Activated CD8-positive, alpha-beta T cell treated with anti-CD3 and anti-CD28 coated beads for 36 hours (primary cell): ENCODE measurements at places on chromosomes 3 and 15.
A peak's percentile ranks its signal among the peaks of the same experiment; 100 is the strongest.

DNA sequence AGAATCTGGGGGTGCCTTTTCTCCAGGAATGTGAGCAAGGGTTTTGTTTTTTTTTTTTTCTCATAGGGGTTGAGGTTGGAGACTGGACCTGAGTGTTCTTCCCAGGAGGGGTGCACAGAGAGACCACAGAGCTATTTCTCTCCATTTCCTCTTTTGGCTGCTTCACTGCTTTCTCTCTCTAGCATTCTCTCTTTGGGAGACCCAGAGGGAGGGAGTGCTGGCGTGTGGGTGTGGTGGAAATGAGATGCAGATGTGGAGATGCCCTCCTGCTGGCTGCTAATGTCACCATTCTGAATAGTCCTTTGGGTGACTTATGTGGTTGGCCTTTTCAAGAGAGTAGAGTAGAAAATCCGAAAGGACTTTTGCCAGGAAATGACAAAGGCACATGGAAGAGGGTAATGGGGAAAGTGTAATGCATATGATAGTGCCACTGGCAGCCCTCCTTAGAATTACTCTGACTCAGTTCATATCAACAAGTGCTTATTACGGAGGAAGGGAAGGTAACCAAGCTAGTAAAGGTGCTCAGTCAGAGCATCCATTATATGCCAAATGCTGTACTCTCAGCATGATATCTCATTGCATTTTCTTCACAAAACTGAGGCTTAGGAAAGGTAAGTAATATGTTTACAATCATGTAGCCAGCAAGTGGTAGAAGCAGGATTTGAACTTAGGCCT, 1.9 kb downstream of the SYN2 start:
- no peak for DNase-seq

DNA sequence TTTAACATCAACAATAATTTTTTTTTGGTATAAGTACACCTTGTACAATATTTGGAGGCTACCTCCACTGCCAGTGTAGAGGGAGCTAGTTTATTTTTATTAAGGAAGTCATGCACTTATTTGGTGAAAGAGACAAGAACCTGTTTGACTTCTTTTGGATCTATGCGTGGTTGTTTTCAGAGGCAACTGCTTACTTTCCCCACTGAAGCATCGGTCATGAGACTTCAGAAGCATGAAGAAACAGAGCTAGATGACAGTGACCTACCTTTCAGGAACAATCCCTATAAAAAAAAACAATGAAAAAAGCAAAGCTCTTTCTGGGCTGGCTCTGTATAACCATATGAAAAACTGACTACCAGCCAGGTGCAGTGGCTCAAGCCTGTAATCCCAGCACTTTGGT, 20.0 kb upstream of the ZNF148 start:
- DNase-seq: no peak

GRCh38 chr3:110542552-110543150, 529.0 kb upstream of the NECTIN3 start:
- no peak for DNase-seq

GRCh38 chr3:85539232-85539631, 580.4 kb downstream of the CADM2 start:
- no peak for DNase-seq

DNA sequence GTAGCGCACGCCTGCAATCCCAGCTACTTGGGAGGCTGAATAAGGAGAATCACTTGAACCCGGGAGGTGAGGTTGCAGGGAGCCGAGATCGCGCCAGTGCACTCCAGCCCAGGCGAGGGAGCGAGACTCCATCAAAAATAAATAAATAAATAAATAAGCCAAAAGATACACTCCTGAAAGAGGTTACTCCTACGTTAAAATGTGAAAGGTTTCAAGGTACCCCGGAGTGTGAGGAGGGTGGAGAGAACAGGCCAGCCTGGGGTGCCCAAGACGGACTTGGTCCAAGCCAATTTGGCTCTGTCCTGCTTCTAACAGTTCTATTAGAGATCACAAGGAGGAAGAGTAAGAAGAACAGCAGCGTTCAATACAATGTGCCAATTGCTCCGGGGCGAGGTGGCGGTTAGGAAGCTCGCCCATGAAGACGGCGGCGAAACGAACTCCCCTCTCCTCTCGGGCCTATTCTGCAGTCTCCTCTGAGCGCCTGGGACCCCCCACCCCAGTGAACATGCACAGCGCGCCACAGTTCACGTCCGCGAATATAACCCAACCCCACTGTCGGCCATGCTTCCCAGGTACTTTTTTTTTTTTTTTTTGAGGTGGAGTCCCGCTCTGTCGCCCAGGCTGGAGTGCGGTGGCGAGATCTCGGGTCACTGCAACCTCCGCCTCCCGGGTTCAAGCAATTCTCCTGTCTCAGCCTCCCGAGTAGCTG, 942 bp downstream of the ELP6 start:
- DNase-seq: peak; percentile 34

DNA sequence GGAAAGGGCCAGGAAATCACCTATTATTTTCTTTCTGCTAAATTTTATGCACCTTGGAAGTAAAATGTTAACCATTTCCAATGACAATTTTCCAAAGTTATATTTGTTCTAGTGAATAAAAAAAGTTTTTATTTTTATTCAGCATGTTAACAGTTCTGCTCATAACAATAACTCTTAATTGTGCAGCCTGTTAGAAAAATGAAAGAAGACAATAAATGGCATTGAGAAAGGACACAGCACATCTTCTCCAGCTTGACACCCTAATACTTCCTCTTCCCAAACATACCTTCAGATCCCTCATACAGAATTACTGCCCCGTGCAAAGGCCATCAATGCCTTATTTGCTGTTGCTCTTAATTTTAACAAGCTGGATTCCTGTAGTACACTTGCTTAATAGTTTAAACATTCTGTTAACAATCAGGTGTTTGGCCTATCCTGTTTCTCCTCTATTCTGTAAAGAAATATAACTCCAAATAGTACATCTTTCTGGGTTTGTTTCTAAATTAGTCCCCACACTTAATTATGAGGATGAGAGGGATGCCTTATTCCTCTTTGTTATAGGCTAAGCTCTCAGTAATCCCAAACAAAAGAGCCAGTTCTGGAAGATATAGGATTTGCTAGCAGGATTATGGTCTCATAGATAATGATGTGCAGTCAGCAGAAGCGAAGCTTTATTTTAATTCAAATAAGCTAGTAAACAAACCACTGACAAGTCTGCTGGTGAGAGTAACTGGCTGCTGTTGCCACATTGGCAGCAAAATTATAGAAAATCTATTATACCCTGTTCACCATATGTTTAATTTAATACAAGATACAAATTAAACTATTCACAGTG, 19.2 kb upstream of the SOX2 start:
- no peak for DNase-seq

- DNase-seq: no peak
Observed at GRCh38 chr3:72031581-72031980, 246.6 kb upstream of the PROK2 start.

GRCh38 chr3:124993466-124993865, 58.9 kb upstream of the MUC13 start:
- DNase-seq: no peak

DNA sequence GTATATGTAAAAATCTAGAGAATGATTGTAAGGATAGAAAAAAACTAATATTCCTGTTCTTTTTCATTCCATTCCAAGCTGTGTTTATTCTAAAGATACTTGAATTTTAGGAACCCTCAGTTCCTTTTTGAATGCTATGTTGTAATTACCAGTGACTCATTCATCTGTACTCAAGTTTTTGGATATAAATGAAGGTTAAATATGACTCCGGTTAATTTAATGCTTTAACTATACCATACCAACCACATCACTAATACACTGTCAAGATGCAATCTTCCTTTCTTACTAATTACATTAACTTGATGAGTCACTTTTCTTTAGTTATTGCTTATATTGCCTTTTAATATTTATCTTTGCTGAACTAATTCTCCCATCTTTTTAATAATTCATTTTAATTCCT, 68.8 kb upstream of the ZNF148 start:
- DNase-seq: no peak

DNA sequence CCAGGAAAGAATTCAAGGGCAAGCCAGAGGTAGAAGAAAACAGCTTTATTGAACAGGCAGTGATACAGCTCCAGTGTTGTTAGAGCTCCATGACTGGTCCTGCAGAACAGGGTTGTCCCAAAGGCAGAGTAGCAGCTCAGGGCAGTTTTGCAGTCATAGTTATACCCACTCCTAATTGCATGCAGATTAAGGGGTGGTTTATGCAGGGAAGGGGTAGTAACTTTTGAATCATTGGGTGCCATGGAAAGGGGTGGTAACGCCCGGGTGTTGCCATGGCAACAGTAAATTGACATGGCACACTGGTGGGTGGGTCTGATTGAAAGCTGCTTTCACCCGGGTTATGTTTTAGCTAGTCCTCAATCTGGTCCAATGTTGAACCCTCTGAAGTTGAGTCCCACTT, 9.7 kb upstream of the RAB6B start:
- no peak for DNase-seq

DNA sequence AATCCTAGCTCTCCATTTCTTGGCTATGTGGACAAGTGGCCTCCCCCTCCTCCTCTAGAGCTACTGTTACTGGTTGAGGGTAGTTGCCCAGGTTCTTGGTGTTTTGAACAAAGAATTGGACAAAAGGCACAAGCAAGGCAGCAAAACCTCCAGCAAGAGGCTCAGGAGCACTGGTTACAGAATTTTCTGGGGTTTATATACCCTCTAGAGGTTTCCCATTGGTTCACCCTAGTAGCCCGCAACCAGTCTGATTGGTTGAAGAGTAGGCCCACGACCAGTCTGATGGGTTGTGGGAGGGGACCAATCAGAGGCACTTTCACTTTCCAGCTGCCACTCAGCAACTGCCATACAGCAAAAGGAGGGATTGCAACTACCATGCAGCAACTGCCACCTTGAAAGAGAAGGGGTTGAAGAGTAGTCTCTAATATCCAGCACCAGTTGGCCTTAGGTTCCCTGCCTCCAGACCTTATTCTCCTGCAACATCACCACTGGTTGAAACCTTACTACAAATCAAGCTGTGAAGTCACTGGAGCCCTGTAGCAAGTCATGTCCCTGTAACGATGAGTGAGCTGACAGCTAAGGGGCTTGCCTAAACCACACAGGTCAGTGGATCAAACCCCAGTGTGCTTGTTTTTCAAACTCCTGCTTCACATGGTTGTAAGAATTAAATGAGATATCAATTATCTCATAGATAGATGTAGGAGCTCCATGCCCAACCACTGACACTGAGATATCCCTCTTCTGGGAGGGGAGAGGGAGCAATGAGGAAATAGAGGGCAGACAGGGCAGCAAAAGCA, 2.9 kb upstream of the C15orf39 start:
- peak; percentile 55 for DNase-seq

GRCh38 chr3:126399351-126399735, 4.6 kb downstream of the CFAP100 start:
- no peak for DNase-seq

GRCh38 chr3:119751423-119751822, 30.5 kb upstream of the NR1I2 start:
- DNase-seq: no peak

- DNase-seq: no peak
Observed at GRCh38 chr3:177571944-177572315, 374.6 kb upstream of the TBL1XR1 start.

DNA sequence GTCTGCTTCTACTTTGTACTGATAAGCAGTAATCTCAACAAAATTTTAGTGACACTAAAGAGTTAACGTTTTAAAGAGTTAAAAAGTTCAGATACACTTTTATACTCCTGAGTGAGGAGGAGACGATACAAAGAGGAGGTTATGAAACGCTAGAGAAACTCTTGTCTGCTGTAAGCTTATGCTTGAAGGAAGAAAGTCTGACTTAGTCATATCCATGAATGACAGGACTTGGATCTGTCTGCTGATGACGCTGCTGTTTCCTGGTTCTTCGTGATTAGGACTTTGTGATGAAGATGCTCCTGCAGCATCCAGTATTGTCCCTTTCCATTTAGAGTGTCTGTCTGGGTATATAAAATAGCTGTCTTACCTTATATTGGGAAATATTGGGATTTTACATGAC, 15.8 kb downstream of the TCF12 start:
- no peak for DNase-seq

- no peak for DNase-seq
Observed at GRCh38 chr15:90711418-90711824, 5.7 kb upstream of the BLM start.

DNA sequence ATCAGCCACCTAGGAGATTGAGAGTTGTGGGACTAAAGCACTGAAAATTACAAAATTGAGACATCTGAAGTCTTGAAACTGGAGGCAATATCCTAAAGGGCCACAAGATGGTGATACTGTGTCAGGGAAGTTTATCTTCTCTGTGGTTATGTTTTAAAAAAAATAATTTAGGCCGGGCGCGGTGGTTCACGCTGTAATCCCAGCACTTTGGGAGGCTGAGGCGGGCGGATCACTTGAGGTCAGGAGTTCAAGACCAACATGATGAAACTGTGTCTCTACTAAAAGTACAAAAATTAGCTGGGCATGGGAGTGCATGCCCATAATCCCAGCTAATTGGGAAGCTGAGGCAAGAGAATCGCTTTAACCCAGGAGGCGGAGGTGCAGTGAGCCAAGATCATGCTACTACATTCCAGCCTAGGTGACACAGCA, 17.9 kb upstream of the NIT2 start:
- DNase-seq: peak; percentile 55

DNA sequence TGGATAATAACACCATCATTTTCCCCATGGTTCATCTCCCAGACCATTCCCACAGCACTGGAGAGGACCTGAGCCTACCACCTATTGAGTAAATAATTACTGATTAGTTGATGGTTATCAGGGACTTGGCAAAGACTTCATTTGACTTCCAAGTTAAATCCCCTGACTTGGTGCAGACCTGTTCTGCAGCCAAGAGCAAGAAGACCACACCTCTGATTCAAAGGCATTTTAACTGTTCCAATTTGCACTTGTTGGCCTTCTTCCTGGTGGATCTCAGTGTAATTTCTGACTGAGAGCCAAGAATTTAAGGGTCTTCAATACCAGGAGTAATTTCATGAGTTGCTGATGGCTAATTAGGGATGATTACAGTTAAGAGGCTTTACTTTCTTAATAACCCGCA, 24.0 kb downstream of the THSD4 start:
- DNase-seq: no peak

GRCh38 chr3:159923956-159924355, 64.7 kb upstream of the IL12A start:
- no peak for DNase-seq

GRCh38 chr3:42501321-42501680, 1.1 kb upstream of the VIPR1 start:
- peak; percentile 26 for DNase-seq

GRCh38 chr3:157436583-157437291, at the start of gene PTX3:
Gene PTX3 (plus strand): TSS chr3:157436850. CDS start chr3:157436934, 84 bp downstream.
- peak; percentile 16 for DNase-seq
